ENCODE measurements at places on chromosomes 1 and 21.

DNA sequence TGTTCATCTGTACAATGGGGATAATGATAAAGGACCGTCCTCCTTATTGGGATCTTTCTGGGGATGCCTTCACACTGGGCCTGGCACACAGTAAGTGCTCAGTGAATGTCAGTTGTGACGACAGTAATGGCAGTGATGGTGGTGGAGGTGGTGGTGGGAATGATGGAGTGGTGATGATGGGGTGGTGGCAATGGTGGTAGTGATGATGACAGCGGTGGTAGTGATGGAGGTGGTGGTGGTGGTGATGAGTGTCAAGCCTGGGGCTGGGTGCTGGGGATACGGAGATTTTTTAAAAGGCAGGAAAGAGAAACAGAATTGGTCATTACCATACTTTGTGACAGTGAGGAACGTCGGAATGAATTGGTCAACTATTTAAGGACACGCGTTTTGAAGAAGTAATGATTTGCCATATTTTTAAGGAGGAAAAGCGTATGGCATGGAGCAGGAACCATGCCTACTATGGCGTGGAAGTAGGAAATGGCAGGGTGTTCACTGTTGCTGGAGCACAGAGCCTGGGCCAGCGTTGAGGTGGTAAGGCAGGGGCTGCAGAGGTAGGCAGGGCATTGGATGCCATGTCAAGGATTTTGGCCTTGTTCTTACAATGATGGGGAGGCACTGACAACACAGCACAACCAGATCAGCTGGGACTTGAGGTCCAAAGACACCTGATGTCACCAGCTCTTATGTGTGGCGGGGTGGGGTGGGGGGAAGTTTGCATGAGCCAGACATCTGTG is 128.7 kb downstream of the ACTL8 start:
- no peak for DNase-seq

- DNase-seq, result no peak
Observed at GRCh38 chr1:33232716-33233115, 23.6 kb upstream of the ZNF362 start.

DNA sequence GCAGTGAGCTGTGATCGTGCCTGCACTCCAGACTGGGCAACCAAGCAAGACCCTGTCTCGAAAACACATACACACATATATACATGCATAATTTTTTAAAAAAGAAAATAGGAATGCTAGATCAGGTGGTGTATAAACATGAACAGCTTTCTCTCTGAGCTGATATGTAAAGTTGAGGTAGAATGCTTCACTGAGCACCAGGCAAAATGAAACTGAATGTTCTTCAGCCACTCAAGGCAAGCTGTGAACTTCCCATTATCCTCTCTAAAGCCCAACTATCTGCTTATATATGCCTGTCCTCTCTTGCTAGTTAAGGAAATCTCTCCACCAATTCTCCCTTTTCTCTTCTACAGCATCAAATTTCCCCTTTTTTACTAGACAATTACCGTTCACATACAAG is 93.0 kb downstream of the NUF2 start:
- no peak for DNase-seq

DNA sequence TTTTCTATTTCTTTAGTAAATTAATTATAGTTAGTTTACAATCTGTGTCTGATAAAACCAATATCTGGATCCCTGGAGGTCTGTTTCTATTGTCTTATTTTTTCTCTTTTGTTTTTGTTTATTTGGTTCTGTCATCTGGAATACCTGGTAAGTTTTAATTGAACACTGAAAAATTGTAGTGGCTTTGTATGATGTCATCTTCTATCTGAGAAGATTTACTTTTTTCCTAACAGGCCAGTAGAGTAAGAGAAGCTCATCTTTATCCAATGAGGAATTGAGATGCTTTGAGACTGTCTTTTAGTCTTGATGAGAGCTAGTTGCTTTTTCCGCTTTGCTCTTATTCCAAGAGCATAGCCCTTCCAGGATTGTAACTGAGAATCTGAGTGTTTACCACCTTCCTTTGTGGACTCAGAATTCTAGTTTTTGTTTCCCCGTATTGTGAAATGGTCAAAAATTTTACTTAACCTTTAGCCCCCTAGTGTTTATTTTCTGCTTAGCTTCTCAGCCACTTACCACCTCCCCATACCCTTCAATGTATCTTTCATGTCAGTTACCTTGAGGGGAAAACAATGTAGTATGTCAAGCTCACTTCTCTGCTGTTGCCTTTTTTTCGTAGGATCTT is 25.0 kb downstream of the PTGFRN start:
- DNase-seq, result no peak

- peak; percentile 49 for DNase-seq
Observed at GRCh38 chr1:58885998-58886397, 102.2 kb upstream of the JUN start.

- DNase-seq, result no peak
Observed at GRCh38 chr1:101367630-101368029, 130.8 kb downstream of the S1PR1 start.
